Stimulated activated CD4-positive, alpha-beta T cell treated with anti-CD3 and anti-CD28 coated beads, Interleukin-1b, Interleukin-23, amount 100 ng/mL, for 48 hours (primary cell): ENCODE measurements at places on chromosomes 1 and 21.
A peak's percentile ranks its signal among the peaks of the same experiment; 100 is the strongest.

DNA sequence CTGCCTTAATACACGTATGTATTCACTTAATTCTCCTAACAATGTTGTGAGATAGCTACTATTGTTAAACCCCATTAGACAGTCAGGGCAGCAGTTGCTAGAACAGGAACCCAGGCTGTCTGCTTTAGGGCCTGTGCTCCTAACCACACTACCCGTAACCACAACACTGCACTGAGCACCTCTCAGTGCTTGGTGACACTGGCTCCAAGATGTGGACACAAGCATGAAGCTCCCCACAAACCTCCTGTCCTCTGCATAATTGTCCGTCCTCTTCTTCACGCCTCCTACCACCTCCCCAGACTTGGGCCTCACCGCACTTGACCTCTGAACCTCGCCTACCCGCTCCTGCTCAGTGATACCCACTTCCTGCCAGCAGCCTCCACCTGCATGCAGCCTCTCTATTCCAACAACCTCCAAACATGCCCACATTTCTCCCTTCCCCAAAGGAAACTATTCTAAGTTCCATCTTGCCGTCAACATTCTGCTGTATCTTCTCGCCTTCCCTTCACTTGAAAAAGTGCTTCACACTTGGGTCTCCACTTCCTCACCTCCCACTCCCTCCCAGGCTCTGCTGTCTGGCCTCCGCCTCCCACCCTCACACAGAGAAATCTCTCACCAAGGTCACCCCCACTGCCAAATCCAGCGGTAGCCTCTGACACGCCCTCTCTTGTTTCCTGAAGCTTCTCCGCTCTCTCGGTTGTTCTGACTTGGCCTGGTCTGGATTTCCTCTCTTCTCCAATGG is 14.6 kb upstream of the AHDC1 start:
- DNase-seq = no peak

- DNase-seq = no peak
Measured at GRCh38 chr1:232147215-232147614, 482.7 kb downstream of the SIPA1L2 start.

DNA sequence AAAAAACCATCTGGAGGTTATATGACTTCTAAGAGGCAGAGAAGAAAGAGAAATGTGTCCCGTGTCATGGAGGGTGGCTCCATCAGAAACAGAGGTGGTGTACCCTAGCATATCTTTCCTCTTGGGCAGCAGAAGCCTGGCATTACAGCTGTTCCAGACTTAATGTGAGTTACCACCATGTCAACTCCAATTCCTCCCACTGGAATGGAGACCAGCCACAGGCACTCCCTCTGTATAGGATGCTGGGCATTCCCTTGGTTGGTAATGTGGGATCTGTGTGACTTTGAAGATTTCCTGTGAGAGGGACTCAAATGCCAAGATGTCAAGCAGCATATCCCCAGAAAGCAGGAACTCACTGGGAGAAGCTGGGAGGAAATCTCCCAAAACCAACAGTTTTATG is 77.1 kb upstream of the COG2 start:
- DNase-seq = no peak

DNA sequence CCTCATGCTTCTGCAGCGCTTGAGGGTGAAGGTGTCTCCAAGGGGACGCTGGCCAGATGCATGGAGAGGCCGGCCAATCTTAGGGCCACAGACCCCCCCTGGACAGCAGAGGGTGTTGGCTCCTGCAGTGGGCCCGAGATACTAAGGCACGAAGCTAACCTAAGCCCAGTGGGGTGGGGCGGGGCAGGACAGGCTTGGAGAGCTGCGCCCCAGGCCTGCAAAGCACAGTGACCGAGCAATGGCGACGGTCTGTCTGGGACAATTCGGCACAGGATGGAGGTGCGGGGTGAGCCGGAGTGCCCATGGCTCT is 1.3 kb downstream of the FNDC10 start:
- no peak for DNase-seq

- no peak for DNase-seq
Measured at GRCh38 chr21:35063428-35064172, 14.5 kb upstream of the RUNX1 start.

DNA sequence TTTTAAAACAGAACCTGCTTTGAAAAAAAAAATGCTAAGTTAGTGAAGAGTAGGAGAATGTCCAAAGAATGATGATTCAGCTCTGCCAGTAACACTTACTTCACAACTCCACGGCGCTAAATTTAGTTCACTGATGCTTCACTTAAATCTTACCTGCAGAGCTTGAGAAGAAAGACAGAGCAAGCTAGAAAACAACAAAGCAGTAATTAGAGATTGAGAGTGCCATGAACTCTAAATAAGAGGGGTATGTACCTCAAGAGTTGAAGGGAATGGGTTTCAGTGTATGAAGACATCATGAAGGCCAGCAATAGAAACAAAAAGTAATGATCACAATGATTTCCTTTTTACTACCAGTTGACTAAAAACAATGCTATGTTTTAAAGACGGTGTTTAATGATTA is 32.8 kb downstream of the EPRS1 start:
- no peak for DNase-seq

GRCh38 chr1:193417403-193417802 is 231.0 kb upstream of the B3GALT2 start:
- DNase-seq = no peak

- DNase-seq = no peak
Measured at GRCh38 chr1:28887835-28888682, 26.3 kb upstream of the EPB41 start.

DNA sequence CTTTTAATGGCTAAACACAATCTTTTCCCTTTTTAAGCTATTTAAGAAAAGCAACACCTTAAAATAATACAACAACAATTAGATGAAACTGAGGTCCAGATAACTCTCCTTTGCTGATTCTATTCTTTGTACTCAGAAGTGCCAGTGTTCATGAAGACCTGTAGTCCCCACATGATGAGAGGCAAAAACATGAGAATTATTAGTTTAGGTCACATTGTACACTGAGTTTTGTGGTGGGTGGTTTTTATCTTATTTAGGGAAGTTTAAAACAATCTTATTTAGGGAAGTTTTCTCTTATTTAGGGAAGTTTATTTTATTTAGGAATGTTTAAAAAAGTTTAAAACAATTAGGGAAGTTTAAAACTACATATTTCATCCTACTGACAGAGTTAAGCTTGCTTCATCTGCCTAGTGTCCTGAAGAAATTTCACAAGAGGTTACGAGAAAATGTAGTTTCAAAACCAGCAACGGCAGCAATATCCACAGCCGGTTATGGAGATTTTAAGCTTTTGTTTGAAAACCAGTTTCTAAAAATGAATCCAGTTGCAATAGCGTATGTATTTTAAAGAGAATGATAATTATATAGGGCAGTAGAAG is 7.8 kb upstream of the OR14I1 start:
- no peak for DNase-seq

DNA sequence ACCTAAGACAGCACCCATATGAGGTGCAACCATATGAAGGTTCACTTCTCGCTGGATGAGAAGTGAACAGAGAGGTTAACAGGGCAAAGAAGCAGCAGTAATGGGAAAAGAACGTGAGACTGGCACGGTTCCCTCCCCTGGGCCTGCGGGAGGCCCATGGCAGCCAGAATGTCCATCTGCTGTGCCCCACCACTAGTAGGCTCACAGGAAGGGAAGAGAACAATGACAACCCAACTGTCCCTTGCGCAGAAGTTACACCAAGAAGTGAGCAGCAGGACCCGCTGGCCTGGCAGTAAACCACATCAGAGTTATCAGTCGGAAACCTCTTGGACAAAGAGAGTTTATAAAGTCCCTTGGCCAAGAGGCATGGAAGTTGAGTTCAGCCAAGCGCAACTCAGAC is 11.3 kb downstream of the HIVEP3 start:
- no peak for DNase-seq

- peak; percentile 53 for DNase-seq
Measured at GRCh38 chr1:210400043-210400840, 71.5 kb downstream of the HHAT start.

DNA sequence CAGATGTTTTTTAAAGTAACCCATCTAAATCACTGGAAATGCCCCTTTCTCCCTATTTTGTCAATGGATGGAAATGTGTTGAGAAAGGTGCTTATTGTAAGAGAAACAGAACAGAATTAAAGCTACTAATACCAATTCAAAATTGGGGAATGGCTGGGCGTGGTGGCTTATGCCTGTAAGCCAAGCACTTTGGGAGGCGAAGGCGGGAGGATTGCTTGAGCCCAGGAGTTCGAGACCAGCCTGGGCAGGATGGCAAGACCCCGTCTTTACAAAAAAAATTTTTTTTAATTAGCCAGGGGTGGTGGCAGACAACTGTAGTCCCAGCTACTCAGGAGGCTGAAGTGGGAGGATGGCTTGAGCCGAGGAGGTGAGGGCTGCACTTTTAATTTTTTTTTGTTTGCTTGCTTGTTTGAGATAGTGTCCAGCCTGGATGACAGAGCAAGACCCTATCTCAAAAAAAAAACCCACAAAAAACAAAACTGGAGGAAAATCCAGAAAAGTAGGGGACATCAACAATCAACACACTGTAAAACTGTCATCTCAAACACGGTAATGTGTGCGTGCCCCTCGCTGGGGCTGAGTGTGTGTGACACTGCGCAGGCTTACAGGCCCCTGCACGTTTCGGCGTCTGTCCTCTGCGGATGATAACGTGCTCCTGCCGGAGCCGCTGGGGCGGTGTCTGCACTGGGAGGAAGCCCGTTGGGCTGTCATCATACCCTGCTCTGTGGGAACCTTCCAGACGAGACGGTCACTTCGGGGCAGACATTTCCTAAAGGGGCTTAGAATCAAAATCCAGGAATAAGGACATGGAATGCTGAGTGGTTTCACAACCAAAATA is 11.6 kb upstream of the POFUT2 start:
- DNase-seq = no peak

GRCh38 chr1:1573843-1574720 is 581 bp downstream of the SSU72 start:
- DNase-seq = peak; percentile 67

DNA sequence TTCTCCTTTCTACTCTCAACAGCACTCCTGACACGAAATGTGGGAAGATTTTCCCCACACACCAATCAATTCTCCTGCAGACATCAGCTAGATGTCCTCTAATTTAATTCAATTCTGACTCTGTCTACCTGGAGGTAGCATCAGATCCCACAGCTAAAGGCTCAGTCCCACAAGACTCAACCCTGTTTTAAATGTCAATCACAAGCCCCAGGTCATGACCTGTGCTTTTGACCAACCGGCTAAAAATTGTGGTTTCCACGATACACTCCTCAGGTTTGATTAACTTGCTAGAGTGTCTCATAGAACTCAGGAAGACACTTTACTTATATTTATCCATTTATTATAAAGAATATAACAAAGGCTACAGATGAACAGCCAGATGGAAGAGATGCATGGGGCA is 27.4 kb downstream of the IL23R start:
- DNase-seq = no peak

DNA sequence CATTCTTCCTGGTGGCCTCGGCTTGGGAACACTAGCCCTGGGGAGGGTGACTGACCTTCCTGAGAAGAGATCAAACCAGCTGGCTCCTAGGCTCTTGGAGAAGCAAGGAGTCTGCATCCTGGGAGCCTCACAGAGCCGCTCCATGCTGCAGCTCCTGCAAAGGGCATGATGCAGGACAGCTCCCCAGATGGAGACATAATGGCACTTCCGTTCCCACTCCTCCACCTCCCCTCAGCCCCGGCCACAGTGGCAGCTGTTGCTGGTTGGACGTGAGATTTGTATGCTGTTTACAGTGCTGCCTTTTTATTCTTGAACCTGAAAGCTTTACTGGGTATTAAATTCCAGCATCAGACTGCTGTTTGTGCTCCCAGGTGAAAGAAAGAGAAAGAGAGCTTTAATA is 83.7 kb upstream of the CTTNBP2NL start:
- no peak for DNase-seq

GRCh38 chr1:33118274-33118673 is 37.3 kb downstream of the AZIN2 start:
- no peak for DNase-seq

DNA sequence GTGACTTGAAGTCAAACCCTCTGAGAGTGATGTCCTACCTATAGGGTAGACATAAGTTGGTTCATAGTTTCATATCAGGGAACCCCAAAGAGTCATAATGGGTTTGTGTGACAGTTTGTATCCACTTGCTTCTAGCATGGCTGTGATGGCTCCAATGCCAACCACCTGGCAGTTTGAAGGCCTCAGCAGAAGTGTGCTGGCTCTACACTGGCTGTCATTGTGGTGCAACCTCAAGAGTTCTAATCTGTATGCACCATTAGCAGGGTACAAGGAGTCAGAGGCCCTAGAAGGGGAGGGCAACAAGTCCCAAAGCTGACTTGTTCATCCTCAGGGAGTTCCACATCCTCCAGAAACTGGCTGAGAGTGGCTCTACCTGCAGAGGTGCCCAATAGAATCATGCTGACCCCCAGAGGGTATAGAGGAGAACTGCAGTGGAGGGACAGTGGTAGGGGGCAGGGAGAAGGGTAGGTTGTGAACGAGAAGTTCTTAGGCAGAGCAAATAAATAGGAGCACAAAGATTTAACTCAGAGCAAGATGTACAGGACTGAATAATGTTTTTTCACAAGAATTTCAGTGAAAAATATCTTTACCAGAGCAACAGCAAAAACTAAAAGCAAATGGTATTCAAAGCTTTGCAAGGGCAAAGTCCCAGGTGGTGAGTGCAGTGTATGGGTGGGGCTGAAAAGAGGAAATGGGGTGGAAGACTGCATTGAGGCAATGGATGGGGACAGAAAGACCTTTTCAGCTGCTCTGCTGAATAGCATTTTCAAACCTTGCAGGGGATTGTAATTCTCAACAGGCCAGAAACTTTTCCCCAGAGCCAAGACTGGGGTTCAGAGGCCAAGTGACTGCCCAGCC is 3.2 kb downstream of the FCRL2 start:
- no peak for DNase-seq

- DNase-seq = no peak
Measured at GRCh38 chr21:35019631-35020032, 29.5 kb downstream of the RUNX1 start.

DNA sequence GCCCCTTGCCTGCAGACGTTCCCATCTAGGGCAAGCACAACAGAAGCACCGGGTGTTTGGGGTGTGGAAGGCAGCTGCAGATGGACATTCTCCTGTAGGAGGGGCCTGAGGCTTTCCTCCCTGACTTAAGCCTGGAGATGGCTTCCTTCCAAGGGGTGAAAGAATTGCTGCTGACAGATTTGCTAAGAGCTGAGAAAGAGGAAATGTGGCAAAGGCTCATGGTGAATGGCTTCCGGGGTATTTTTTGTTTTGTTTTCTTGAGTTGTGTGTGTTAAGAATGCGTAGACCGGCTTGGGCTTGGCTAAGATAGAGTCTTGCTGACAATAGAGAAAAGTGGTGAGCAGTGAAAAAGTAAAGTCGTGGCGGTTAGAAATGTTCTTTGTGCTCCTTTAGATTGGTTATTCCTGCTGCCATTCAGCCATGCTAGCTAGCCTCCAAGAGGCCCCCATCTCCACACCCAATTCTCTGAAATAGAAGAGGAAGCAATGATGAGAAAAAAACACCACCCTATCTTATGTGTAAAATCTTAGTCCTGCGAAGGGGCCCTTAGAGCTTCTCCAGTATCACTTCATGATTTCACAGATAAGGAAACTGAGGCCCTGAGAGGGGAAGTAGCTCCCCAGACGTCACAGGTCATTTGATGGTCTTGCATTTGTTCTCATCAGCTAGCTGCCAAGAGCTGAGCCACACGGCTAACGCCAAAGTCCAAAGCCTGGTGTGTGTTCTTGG is 36.9 kb downstream of the EIF2D start:
- no peak for DNase-seq

GRCh38 chr1:34865573-34865972 is 6.0 kb upstream of the SMIM12 start:
- no peak for DNase-seq
